HEK293T (cell line): ENCODE measurements at places on chromosomes 6 and 20.

DNA sequence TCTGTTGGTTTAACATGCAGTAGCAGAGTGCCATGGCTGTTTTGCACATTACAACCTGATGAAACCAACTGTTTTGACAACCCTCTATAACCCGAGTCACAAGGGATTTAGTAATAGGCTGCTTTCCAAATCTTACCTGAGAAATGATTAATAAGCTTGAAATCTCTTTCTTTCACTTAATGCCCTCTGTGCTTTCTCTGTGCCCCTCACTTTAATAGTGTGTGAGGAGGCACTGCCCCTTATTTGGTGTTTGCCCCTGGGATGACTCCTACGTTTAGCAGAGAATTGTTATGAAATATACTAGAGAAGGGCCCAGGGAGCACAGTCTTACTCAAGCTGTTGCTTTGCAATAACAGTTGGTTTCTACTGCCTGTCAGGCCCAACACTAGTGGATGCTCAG lies 31.0 kb upstream of the PTCHD4 start:
- DNase-seq, result no peak

GRCh38 chr20:9160757-9161156 lies 91.9 kb downstream of the PLCB4 start:
- DNase-seq, result no peak

- no peak for DNase-seq
Measured at GRCh38 chr6:13709689-13710551, 1.7 kb downstream of the RANBP9 start.

GRCh38 chr20:54794110-54794509 lies 318.7 kb downstream of the DOK5 start:
- no peak for DNase-seq

GRCh38 chr20:14924433-14924832 lies 587.0 kb upstream of the FLRT3 start:
- DNase-seq, result no peak

DNA sequence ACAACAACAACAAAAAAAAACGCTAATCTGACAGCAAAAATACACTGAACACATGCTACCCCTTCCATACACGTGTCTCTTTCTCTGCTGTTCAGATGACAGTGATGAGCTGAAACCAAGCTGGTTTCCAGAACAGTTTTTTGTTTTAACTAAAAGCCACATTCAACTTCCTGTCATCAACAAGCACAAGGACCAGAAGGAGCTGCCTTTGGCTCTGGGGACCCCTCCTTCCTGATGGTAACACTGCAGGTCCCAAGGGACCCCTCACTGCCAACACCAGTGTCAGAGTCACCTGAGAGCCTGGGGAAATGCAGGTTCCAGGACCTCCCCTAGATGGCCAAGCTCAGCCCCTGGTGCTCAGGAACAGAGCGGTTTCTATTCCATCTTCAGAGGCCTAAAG lies 6.0 kb downstream of the CST7 start:
- no peak for DNase-seq

DNA sequence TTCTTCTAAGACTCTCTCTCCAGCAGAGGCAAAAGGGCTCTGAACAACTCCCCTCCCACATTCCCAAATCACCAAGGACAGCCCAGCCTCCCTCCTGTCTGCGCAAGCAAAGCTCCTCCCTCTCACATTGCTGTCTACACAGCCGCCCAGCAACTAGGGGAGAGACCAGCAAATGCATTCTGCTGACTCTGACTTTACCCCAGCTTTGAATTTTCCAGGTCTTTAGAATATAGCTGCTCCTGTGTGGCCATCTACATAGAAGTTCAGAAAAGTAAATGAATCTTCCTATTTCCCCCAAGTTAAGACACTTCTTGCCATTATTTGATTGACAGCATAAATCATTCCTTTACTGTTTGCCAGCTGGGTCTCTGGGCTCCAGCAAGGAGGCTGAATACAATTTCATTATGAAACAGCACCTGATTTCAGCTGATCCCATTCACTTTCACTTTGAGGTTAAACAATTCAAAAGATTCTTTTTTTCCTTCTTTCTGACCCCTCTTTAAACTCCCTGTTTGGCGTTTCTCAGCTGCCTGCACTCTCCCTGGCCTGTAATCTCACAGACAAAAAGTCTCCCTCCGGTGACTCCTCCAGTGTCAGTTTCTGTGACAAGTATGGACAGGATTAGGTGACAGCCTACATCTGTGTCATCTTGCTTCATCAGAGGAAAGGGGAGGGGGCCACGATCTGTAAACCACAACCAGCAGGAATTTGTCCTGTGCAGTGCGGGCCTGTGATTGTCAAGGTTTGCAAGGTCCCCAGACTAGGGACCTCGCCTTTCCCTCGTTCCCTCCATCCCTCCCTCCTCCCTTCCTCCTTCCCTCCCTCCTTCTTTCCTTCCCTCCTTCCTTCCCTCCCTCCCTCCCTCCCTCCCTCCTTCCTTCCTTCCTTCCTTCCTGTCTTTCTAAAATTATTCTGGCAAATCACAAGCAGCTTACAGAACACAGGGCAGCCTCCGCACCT lies 205.6 kb upstream of the RIN2 start:
- peak; percentile 14 for DNase-seq

GRCh38 chr20:49685161-49685601 lies 28.5 kb downstream of the B4GALT5 start:
- DNase-seq, result no peak

DNA sequence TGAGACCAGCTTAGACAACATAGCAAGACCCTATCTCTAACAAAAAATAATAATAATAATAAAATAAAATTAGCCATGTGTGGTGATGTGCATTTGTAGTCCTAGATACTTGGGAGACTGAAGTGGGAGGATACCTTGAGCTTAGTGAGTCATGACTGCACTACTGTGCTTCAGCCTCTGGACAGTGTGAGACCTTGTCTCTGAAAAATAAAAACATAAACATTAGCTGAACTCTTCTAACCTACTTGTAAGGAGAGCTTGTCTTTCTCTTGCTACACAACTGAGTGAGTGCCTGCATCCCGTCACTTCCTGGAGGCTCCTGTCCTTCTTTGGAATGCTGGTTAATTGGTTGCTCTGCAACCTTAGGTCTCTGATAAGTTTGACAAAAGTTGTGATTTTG lies 5.1 kb upstream of the DBNDD2 start:
- no peak for DNase-seq

- DNase-seq, result no peak
Measured at GRCh38 chr6:47057830-47058540, 15.9 kb upstream of the ADGRF1 start.

DNA sequence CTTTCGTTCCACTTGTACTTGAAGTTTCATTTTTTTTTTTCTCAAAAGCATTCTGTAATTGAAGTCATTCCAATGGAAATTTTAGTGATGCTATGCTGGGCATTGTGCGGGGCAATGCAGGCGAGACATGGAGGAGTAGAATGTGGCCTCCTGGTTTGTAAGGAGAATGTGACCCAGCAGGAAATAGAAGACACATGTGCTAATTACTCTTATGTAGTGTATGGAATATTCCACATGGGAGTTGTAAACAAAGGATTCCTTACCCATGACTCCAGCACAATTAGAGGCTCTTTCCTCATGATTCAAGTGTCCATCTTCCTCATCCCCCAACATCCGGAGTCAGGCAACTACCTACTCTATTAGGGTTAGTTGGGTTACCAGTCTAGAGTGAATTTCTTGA lies 14.9 kb upstream of the RFPL4B start:
- DNase-seq, result no peak

GRCh38 chr6:113763311-113763766 lies 93.8 kb upstream of the MARCKS start:
- DNase-seq, result no peak

- no peak for DNase-seq
Measured at GRCh38 chr6:28269492-28269891, 2.5 kb downstream of the ZSCAN26 start.

DNA sequence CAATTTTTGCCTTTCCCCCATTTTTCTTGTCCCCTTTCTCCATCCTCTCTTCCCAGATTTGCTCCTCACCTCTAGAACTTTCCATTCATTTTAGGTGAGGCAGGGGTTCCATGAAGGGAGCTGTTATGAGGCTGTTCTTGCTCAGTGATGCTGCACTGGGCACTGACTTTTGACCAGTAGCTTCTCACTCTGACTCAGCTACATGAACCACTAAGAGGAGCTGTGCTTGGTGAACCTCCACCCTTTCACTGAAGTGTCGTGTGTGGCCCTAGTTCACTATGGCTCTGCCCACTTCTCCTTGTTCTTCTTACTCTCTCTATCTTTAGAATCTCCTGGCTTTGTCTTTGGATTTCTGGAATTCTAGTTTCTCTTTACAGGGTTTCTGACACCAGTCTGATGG lies 307.1 kb upstream of the RNF24 start:
- DNase-seq, result no peak

DNA sequence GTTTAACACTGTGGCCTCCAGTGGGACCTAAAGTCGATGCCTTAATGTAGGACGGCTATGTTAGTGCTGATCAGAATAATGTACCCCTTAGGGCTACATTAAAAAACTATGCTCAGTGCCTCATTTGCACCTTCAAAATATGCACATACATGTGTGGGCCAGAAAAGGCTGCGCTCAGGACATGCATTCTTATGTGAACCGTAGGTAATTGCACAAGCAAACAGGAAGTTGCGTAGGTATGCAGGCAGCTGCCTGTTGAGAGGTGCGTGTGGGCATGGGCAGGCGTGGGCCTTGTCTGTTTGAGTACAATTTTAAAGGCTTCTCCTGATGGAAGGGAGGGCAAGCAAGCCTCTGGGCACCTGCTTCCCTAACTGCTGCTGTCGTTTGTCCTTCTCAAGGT lies 116.2 kb upstream of the JAG1 start:
- no peak for DNase-seq

DNA sequence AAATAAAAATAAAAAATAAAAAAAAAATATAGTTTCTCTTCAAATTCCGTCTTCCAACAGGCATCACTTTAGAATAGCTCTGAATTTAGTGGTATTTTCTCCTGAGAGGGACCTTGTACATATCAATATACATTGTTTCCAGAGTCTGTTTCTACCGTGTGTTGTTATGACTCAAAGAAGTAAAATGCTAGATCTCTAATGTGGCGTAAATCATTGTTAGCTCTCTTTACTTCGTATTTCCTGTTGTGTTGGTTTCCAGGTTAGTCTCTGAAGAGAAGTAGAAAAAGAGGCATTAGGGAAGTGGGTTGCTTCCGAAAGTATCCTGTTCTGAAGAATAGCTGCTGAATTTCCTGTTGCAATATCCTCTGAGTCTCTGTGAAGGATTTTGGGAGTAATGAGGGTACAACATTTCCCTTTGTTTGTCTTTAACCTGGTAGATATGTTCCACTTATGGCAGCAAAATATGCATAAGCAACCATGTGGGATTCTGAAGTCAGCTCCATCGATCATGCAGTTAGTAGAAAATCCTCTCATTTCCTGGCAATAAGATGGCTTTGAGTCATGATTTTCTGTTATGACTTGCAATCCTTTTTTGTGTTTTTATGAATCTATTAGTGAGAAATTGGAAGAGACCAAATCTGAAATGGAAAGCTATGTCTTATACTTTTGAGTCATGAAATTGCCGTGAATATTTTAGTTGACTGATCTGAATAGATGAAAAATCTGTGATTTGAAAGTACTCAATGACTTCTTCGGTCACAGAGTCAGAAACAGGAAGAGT lies 42.0 kb upstream of the MCHR2 start:
- DNase-seq, result no peak

GRCh38 chr20:64068386-64069208 lies 5.6 kb downstream of the TCEA2 start:
- DNase-seq, result no peak

DNA sequence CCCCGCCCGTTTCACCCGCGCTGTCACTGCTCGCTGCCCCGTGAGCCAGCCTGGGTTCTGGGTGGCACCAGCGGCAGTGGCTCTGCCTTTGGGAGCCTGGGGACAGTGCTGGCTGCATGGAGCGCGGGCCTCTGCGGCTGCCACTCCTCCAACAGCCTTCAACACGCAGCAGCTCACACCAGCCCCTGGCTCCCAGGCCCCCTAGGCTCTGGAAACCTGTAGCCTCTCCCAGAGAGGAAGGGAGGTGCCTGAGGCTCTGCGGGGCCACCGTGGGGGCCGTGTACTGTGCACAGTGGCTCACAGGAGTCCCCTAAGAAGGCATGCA lies 163.9 kb upstream of the AFDN start:
- DNase-seq, result no peak

DNA sequence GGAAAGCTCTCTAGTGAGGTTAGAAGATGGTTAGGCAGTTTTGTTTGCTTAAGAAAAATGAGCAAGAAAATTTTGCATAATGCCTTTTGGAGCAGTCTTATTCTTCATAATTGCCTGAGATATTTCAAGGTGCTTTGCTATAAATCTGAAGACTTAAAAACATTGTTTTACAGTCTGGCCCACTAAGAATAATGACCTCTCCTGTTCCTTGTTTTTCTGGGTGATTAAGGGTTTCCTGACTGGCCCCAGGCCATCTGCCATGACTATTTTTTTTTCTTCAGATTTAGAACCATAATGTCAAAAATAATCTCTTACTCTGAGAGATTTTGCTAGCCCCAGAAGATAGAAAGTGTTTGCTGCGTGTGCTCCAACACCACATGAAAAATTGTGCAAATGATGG lies 72.3 kb upstream of the CENPW start:
- DNase-seq, result no peak

- DNase-seq, result no peak
Measured at GRCh38 chr6:158481690-158482473, 78.0 kb upstream of the TMEM181 start.

DNA sequence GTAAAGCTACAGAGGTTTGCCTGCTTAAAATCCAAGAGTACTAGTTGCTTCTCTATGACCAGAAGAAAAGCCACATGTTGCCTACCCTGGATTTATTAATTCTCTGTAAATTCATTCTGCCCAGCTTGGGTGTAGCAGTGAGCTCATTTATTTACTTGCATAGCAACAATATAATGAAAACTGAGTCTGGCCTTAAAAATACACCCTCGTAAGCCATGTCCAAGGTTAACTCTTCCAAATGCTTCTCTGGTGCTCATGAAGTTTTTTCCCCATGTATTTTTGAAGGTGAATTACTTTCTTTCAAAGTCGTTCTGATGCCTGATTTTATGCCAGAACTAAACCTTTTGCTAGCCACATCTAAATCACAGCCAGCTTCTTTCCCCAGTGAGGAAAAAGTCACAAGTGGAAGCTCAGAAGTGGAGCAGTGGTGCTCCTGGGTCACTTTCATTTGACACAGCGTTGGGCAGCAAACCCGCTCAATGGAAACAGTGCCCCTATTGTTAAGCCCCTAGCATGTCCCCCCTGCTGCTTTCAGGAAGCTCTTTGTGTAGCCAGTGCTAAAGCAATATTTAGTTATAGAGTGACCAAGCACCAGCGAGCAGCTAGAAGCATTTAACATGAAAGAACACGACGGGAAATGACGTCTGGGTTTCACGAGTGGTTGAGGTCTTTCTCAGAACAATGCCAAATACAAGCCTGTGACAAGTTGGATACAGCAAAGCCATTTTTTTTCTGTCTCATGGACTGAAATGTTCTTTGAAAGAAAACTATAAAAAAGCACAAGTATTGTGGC lies 29.8 kb downstream of the NEDD9 start:
- DNase-seq, result peak; percentile 12

- no peak for DNase-seq
Measured at GRCh38 chr6:79631693-79632172, 604 bp downstream of the SH3BGRL2 start.

DNA sequence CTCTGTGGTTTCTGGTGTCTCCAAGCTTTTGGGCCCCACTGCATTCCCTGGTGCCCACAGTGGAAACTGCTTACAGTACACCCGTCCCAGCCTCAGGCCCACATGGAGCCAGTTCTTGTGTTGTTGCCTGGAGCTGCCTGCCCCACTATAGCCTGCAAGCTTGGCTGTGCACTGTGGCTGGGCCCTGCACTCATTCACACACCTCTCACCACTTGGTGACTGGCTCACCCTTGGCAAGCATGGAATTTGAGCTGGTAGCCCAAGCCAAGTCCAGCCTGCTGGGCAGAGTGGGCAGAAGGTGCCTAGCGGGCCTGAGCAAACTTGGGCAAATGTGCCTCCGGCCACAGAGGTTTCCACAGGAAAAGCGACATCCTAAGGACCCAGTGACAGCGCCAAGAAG lies 472.3 kb downstream of the MMUT start:
- DNase-seq, result no peak
